ENCODE measurements at places on chromosomes 5 and 9. TPM values are rescaled to one million over a fixed set of nuclear protein-coding genes. Genes with fewer than 3 reads are reported as not detected.

CA9 gene
- 2.4 TPM for total RNA-seq

SOX30 gene
- total RNA-seq, result 0.07 TPM

RANBP3L gene
- 0.85 TPM for total RNA-seq

GRCh38 chr5:53323943-53324642, 156.3 kb upstream of the FST start:
- H3K27ac ChIP-seq, result no peak overlapping the region
- no peak for DNase-seq
- H3K4me1 ChIP-seq, result no peaks in the 10 kb centered on the region
- no peaks in the 10 kb centered on the region for H3K27me3 ChIP-seq
- no peak overlapping the region for H3K4me3 ChIP-seq
- H3K36me3 ChIP-seq, result no peaks in the 10 kb centered on the region

DNA sequence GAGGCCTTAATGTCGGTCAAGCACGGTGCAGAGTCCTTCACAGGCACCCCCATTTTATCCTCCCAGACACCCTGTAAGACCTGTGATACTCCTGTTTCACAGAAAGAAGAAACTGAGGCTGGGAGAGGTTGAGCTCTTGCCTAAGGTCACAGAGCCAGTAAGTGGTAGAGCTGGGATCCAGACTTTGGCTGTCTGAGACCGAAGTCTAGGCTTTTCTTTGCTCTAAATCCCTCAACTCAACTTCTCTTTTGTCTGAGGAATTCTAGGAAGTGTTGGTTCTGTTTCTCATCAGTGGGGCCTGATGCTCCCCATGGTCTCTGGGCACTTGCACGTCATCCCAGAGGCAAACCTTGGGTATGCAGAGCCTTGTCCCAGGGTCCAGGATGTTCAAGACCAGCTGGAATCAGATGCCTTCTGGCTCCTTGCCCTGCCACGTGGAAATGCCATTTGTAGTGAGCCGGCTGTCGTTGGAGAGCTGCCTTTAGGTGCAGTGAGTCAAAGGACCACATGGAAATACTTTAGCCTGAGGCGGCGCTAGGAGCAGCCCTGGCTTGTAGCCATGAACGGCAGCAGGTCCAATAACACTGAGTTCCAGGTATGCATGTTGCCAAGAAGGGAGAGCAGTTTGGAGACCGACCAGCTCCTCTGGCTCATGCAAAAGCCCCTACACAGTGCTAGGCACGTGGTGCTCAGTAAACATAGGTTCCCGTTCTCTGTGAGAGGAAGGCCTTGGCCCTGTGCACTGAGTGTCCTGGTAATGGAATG, 9.2 kb downstream of the DCANP1 start:
- H3K4me1 ChIP-seq, result peaks cover 2% of the 10 kb centered on the region
- no peak overlapping the region for H3K27ac ChIP-seq
- DNase-seq, result peak; percentile 90
- H3K36me3 ChIP-seq, result no peaks in the 10 kb centered on the region
- no peaks in the 10 kb centered on the region for H3K27me3 ChIP-seq

Data from cardiac muscle cell (in vitro differentiated cells and primary cell).